ENCODE measurements at places on chromosomes 13 and 19.

- no peak for DNase-seq
Measured at GRCh38 chr19:6076675-6077463, 33.4 kb downstream of the RFX2 start.

DNA sequence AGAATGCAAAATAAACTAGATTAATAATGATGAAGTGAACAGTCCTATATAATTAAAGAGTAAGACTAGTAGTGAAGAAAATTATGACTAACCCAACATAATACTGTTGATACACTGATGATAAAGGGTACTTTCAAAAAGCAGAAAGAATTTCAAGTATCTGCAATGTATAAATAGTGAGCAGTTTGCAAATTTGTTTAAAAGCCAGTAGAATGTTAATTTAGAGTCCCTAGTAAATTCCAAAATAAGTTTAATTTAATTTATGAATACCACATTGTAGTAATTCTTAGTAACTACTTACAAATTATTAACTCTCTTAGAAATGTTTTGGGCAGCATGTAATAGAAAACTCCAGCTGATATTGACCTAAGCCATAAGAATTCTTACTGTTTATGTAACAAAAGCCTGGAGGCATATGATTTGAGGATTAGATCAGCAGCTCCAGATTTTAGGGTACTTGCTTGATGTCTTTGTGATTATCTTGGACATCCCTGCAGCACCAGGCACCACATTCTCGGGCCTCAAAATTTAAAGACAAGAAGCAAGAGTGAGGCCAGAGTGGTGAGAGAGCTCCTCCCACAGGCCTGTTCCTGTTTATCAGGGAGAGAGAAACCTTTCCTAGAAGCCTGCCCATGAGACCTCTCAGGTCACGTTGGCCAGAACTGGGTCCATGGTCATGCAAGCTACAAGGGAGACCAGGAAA lies 67.6 kb upstream of the TDRD3 start:
- DNase-seq: no peak

GRCh38 chr13:110221406-110222117 lies 85.4 kb downstream of the COL4A1 start:
- DNase-seq: no peak

DNA sequence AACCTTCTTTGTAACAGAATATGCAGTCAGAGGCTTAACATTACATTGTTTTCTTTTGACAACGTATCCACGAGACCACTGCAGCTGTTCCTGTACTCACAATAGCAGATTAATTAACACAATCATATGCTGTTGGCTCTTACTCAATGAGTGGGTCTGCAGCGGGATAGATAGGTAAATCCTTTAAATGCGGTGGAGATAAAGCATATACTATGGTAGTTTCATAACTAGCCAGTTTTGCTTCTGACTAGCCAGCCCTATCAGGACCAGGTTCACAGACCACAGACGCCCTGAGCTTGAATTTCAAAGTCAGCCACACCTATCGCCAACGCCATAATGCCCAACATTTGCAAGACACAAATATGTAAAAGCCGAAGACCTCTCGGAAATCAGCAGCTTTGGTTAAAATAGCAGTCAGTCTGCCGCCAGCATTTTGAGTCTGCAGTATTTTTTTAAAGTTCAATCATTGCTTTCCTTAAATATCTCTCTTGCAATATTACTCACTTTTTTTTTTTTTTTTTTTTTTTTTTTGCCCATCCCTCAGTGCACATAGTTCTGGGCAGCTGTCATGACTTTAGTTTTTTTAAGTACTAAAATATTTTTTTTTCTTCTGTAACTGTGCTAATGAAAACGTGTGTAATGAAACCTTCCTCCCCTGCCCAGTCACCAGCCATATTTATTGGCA lies 120.5 kb downstream of the ZNF536 start:
- DNase-seq: no peak

- DNase-seq: no peak
Measured at GRCh38 chr19:43455321-43456113, 9.9 kb downstream of the LYPD3 start.

DNA sequence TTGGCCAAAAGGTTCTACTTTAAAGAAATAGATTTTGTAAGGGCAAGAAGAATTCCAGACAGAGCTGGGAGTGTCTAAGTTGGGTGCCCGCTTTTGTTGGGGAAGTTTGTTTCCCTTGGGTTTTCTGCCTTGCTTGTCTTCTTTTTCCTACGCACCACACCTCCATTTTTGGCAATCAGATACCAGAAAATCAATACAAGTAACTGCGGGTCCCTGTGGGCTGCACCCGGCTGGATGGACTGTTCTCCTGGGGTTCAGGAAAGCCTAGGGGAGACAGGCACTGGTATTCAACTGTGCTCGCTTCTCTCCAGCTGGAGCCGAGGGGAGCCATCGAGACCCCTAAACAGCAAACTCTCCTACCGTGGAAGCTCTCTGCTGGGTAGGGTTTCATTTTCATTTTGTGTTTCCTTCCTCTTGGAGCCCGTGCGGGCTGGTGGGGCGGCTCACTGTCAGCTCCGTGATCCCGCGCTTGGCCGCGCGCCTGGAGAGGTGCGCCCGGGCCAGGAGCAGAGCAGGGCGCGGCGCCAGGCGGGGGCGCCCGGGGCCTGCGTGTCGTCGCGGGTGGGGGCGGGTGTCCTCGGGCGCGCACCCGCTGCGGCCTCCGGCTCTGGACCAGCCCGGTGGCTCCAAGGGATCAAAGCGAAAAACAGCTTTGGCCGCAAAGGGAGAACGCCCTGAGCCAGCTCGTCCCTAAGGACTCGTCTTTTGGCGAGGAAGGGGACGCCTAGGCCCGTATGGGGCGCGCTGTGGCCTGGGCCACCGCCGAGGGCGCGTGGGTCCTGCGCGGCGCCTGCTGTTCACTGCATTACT lies 347.2 kb downstream of the ZNF536 start:
- DNase-seq: no peak

DNA sequence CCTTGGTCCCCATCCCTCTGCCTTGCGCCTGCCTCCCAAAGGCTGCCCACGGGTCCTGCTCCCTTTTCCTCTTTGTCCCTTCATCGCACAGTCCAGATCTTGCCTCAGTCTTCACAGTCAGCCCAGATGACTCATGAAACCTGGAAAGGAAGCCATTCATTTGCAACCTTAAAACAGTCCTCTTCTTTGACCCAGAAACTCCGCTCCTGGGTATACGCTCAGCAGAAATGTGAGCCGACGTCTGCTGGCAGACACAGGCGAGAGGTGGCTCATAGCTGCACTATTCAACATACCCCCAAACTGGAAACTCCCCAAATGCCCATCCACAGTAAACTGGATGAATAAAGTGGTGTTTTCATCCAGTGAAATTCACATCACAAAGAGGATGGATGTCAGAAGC lies 13.6 kb upstream of the PEPD start:
- no peak for DNase-seq

- DNase-seq: no peak
Measured at GRCh38 chr13:27296496-27296895, 25.9 kb downstream of the RASL11A start.

DNA sequence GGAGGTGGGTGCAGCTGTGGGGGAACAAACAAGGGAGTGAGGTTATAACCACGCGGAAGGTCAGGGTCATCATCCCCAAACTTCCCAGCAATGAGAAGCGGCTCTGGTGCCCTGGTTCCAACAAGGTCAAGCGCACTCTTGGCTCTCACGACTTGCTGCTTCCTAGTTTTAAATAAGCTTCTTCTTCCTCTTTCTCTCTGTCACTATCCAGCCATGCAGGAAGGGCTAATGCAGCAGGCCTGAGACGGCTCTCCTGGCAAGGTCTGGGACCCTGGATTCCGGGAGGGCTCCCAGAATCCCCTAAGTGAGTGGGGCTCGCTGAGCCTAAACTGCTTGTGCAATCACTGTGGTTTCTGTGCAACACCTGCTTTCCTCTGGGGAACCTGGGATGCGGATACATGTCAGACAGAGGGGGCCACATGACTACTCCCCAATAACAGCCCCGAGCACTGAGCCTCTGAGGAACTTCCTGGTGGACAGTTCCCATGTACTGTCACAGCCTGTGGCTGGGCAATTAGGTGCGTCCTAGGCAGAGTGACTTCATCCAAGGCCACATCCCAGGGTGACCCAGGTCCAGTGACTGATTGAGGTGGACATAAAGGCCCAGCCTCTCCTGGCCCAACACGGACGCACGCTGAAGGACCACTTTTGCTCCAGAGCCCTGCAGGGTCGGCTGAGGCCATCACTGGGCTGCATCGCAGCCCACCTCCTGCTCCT lies 24.2 kb downstream of the VRK3 start:
- no peak for DNase-seq

DNA sequence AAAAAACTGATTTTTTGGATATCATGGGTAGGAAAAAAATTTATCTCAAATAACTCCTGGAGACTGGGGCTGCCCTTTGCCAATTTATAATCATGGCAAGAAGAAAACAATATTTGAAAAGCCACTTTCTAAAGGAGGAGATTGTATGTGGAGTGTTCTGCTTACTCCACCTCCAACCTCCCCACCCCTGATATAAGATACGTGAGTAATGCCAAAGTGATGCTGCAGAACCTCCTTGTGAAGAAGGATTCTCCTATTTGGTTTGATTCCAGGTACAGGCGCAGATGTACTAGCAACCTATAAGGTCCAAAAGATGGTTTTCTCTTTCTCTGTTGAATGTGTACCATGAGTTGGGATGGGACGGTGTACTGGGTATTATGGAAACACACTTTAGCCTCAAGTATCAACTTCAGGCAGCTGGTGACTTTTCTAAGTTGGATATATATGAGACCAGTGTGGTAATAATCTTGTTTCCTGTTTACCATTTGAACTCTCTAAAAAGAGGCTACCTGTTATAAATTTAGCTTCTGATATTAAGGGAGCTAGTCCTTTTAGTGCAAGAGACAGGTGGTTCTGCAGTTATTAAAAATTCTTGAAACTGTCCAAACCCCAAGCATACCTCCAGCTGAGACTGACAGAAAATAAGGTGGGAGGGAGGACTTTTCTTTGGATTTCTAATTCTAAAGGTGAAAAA lies 724.0 kb upstream of the MIR17HG start:
- DNase-seq: no peak

- DNase-seq: no peak
Measured at GRCh38 chr13:89029062-89029461, 1357.9 kb downstream of the SLITRK5 start.

DNA sequence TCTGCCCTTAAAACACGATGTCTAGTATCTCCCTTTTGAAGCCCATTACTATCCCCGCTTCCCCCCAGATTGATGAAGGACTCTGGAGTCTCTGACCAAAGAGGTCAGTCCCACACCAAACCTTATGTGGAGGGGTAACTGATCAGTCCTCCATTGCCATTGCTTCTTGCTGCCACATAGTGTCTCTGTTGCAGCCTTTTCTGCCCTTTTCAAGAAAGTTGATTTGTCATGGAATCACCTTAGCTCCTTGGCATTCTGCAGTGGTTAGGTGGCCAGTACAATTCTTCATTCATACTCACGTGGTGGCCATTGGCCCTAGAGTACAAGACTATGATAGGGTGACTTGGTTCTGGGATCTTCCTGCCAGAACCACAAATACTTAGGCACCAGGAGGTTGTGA lies 8.4 kb upstream of the HTR2A start:
- no peak for DNase-seq

DNA sequence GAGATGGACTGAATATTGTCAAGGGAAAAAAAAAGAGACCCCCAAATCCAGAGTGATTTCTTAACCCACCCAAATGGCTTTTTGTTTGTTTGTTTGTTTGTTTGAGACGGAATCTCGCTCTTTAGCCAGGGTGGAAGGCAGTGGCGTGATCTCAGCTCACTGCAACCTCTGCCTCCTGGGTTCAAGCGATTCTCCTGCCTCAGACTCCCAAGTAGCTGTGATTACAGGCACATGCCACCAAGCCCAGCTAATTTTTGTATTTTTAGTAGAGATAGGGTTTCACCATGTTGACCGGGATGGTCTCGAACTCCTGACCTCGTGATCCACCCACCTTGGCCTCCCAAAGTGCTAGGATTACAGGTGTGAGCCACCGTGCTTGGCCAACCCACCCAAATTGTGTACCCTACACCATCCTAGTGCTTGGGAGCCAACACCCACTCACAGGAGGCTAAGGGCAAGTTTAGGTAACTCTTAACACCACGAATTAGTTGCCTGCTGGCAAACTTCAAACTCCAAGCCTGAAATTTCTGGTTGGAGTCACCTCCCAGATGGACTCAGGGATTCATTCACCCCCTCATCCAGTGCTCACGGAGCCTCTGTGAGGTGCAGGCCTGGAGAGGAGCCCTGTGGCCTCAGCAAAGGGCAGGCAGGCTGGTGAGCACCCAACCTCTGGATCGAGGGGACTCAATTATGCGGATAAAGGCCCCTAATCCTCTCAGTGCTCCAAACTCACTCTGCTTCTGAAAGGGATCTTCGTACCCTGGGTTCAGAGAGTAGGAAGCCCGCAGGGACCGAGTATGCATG lies 37.6 kb downstream of the ACTN4 start:
- no peak for DNase-seq

DNA sequence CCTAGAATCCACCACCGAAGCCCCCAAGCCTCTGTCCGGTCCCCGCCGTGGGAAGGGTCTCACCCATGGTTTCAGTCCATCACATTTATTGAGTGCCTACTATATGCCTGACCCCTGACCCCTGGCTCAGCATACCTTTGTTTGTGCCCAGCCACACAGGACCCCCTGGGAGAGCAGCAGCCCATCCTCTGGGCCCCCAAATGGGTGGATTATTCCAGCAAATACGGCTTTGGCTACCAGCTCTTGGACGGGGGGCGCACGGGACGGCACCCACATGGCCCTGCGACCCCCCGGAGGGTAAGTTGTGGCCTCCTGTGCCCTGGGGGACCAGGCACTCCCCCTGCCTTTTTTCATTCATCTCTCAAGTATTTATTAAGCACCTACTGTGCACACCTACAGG lies 7.7 kb downstream of the PLK5 start:
- DNase-seq: no peak

DNA sequence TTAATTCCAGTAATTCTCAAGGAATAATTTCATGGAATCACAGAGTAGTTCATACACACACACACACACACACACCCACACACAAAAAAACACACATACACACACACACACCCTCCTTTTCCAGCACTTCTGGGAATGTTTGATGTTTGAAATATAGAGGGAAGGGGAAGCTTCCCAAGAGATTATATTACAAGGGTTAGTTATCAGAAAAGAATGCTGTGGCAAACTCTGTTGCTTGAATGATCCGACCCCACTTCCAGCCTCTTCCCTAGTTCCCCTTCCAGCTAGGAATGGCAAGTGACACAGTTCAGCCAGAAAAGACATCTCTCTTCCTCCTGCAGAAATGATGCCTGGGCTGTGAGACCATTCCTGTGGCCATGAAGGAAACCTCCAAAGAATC lies 49.9 kb downstream of the KCTD12 start:
- no peak for DNase-seq

Data from T follicular helper cell (primary cell).